ENCODE measurements at places on chromosomes 6 and 20.

- no peak for DNase-seq
These were observed 81.5 kb upstream of the F13A1 start for GRCh38 chr6:6402006-6402405.

DNA sequence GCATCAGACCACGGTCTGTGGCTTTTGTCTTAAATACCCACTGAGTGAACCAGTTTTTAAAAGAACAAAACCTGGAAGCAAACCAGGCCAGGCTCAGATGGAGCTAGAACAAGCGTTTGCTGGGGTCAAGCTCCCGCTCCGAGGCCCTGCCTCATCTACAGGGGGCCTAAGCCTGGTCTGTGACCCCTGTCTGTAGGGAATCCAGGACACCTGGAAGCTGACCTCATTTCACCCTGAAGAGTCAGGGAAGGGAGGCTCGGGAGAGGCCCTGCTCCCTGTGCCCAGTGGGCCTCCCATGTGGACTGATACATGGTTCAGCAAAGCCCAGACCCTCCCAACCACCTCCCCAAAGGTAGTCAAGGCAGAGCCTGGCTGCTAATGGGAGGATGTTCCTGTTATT, 26.8 kb upstream of the DLGAP4 start:
- no peak for DNase-seq

DNA sequence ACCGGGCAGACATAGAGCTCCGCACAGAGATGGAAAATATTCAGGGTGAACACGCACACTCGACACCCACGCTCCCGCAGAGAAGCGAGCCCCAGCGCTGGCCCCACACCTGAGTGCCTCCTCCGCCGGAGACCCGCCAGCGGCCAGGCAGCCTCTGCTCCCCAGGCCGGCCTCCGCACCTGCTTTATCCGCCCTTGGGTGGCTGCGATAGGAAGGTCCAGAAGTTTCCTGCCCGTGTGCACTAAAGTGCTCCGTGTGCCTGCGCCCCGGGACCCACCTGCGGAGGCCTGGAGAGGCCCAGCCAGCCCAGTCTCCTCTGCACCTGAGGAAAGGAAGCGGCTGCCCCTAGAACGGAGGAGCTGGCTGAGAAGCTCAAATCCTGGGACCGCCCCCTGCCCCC, 10.8 kb upstream of the FOXC1 start:
- no peak for DNase-seq

DNA sequence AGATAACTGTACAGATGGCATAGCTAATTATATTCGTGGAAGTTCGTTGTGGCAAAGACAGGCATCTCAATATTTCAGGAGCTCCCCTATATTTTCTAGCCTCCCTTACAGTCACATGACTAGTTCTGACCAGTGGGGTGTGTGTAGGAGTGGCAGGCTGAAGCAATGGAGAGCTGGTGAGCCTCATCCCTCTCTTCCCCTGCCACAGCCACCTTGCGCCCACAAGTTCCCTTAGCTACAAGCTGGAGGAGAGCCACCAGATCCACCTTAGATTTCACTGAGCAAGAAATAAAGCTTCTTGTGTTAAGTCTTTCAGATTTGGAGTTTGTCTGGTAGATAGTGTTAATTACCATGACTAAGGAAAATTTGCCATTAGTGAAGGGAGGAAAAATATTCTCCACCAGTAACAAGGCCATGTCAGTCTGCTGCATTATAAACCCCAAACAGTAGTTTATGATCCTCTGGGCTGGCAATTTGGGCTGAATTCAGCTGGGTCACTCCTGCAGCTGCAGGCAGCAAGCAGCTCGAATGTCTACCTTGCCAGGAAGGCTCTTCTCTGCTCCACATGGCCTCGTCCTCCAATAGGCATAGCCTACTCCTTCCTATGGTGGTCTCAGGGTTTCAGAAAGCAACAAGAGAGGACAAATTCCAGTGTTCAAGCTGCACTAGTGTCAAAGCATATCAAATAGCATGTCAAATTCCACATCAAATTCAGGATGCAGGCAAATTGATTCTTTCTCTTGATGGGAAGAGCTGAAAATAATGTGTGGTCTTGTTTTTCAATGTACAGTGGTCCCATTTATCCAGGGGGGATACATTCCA, 7.4 kb upstream of the RBCK1 start:
- DNase-seq: no peak

- DNase-seq: no peak
These were observed 1.1 kb upstream of the JARID2 start for GRCh38 chr6:15244620-15245360.

- DNase-seq: no peak
These were observed 30.5 kb downstream of the GRM4 start for GRCh38 chr6:34115403-34115795.

DNA sequence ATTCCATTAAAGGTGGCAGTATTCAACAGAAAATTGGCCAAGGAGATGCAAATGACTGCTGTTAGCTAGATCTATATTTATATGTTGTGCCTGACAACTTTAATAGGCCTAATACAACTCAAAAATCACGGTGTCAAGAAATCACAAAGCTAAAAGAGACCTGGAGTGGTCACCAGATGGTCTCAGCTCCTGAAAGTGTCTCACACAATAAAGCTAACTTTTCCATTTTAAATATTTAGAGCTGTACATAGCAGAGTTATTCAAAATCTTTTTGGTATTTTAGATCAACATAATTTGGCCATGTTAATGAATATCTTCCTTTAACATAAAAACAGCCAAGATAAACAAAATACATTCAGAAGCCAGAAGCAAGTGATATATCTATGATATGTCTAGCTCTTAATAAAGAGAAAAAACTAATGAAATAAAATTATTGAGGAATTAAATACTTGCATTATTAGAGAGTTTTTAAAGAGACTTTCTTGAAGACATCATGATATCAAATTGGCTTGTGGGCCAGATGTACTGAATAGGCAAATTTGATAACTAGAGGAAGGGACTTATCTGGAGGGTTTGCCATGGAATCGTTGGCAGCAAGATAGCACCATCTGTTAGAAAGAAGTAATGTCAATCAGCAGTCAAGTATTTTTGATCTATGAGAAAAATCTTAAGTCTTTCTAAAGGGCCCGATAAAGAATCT, 84.9 kb upstream of the SCAF8 start:
- no peak for DNase-seq

GRCh38 chr6:133171989-133172604, 69.1 kb upstream of the EYA4 start:
- DNase-seq: no peak

- no peak for DNase-seq
These were observed 37.3 kb downstream of the TRAM2 start for GRCh38 chr6:52539607-52540006.

DNA sequence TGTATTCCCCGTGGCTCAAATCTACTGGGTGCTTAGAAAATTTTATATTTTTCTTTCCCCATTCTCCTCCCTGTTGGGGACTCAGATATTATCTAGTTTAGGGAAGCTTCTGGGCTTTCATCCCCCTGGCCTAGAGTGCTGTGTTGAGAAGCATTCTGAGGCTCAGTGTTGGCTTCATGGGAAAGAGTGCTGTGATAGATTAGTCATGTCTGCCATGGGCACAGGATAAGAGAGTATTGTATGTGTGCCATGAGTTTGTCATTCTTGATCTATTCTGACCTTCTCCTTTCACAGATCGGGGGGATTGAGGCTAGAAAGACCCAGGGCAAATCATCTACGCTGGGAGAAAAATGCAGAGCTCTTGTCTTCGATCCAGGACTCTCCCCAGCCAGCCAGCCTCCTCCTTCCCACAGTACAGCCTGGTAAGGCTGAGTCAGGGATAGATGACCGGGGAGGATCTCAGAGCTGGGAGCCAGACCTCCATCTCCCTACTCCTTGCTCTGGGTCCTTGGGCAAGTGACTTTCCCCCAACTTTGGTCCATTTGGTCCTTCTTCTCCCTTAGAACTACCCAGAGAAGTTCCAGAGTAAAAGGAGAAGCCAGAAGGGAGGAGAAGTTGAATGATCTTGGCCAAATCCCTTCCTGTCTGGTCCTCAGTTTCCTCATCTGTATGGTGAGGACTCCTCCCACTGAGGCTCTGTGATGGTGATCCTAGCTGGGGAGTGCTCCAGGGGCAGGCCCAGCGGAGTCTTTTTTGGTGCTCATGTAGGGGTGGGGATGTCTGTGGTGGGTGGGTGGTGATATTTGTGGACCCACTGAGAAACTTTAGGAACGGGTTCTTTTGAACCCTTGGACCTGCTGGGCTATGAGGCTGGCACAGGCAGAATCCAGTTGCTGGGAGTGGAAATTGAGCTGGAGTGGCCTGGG, 5.0 kb downstream of the SRC start:
- DNase-seq: no peak

GRCh38 chr20:37231947-37232630, 29.5 kb downstream of the GHRH start:
- DNase-seq: no peak

DNA sequence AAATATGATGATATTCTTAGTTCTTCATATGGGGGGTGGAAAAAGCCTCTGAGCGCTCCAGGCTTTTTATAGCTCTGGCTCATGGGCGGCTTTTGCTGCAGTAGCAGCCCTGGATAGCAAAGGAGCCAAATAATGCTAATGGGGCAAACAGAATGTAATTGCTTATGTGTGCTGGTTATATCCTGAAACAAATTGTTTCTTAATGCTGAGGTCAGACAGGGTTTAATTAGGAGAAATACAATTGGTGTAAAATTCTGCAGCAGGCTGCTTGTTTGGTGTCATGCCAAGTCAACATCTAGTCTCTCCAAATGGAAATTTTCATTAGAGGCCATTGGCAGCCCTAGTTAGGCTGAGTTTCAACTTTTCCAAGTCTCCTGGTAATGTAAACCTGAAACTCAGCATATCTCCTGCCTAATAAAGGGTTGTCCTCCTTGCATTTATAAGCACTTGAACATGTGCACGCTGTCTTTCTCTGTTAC, 530.1 kb upstream of the NOX3 start:
- no peak for DNase-seq

- no peak for DNase-seq
These were observed 77.8 kb downstream of the TFAP2C start for GRCh38 chr20:56706867-56707360.

DNA sequence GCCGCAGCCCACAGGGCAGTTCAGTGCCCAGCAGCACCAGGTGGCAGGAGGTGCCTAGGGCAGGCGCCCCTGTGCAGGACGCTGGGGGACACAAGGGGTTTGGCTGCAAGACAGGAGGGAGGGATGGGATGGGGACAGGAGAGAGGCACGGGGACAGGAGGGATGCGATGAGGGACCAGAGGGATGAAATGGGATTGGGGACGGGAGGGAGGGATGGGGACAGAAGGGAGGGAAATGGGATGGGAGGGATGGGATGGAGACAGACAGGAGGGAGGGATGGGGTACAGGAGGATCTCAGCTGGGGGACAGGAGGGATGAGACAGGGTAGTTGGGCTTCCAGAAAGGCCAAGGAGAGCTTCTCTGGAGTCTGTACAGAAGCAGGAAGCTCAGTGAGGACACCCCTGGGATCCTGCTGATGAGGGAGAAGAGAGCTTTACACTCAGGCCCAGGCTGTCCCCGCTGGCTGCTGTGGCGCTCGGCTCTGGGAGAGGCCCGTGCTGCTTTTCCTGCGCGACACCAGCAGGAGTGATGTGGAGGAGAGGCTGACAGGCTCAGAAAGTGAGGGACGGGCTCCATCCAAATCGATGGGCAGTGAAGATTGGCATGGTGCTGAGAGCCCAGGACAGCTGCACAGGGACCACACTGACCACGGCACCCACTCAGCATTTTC, 400.8 kb downstream of the SMOC2 start:
- no peak for DNase-seq

DNA sequence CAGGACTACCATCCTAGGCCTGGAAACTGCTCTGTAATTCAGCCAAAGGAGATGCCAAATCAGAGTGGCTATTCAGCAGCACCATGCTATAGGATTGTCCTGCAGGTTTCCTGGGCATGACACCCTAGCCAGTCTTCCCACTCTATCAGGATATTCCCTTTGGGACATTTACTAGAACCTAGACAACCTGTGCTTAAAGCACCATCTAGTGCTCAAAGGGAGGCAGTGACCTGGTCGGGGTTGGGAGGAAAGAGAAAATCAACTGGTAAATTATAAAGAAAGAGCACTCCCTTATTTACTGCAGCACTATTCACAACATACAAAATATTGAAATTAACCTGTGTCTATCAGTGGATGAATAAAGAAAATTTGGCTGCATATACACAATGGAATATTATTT, 67.2 kb upstream of the SMLR1 start:
- peak; percentile 39 for DNase-seq

- DNase-seq: no peak
These were observed 95.3 kb downstream of the NFATC2 start for GRCh38 chr20:51447097-51447764.

DNA sequence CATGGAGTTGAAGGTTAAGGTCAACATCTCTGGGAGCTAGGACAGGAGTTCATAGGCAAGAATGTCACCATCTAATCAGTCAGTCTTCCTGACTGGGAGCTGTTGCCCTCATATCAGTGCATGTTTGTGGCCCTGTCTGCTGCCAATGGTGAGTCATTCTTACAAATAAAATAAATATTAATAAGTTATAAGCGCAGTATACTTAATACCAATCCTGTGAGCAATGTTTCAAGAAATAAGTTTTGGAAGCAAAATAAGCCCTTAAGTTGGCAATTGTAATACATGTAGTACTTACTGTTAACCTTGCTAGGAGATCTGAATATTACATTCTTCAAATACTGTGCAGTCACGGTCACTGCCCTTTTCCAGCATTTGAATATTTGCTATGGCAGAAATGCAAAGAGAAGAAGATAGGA, 20.2 kb upstream of the MDGA1 start:
- no peak for DNase-seq

- DNase-seq: no peak
These were observed 263.9 kb downstream of the PHF3 start for GRCh38 chr6:63899550-63899949.

DNA sequence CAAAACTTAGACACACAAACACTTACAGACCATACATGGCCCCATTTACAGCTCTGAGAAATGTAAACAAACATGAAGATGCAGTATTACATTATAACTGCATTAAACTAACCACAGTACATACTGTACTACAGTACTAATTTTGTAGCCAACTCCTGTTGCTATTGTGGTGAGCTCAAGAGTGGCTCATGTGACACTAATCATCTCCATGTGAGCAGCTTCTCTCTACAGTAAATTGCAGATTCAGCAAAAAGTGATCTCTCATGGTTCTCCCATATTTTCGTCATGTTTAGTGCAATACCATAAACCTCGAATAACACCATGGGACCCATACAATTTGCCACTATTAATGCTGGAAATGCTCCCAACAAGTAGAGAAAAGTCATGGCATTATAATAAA, 860.4 kb downstream of the EPHA7 start:
- no peak for DNase-seq

DNA sequence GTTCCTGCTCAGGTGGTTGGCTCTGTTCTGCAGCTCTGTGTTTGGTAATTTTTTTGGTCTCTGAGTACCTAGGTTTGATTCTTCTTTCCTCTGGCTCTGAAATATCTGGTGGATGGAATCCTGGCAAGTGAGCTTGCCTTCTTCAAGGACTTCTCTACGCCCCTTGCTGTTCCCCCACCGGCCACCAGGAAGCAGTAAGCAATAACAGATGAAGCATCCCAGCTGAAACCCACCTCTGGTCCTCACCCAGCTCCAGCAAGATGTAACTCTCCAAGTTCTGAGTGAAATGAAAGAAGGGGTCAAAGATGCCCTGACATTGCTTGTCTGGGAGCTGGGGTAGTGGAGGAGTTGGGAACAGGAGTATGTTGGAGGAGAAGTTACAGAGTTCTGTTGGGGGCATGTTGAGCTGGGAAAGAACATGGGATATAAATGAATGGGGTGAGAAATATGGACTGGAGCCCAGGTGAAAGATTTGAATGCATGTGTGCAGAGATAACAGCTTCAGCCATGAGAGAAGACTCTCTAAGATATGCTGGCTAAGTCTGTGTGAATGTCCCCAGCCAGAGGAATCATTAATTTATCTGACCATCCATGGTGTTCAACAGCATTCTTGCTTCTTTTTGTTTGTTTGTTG, 51.3 kb upstream of the GLP1R start:
- no peak for DNase-seq
